ENCODE measurements at places on chromosomes 2 and 18. TPM values are rescaled to one million over a fixed set of nuclear protein-coding genes. Genes with fewer than 3 reads are reported as not detected.
A peak's percentile ranks its signal among the peaks of the same experiment; 100 is the strongest.

B4GALT6 gene
- total RNA-seq = 7.4 TPM

GRCh38 chr18:32851936-32852335 lies 79.1 kb upstream of the KLHL14 start:
- no peak for DNase-seq

GRCh38 chr2:102103992-102104871 lies 38.3 kb upstream of the IL1R1 start:
- DNase-seq = no peak

DNA sequence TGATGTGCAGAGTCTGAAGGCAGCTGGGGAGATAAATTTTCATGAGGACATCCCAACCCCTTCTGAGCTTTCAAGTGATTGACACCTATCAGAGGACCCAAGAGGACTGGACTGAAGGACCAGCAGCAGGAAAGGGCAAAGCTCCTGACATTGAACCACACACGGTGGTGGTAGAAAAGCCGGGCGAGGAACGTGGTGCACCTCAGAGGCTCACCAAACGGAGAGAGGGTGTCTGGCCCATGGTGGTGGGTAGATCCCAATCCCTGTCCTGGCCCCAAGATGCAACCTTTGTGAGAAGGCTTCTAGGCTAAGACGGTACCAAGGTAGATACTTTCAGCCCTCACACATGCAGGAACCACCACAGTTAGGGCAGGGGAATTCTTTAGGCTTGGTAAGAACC lies 52.1 kb downstream of the FRZB start:
- DNase-seq = no peak

DNA sequence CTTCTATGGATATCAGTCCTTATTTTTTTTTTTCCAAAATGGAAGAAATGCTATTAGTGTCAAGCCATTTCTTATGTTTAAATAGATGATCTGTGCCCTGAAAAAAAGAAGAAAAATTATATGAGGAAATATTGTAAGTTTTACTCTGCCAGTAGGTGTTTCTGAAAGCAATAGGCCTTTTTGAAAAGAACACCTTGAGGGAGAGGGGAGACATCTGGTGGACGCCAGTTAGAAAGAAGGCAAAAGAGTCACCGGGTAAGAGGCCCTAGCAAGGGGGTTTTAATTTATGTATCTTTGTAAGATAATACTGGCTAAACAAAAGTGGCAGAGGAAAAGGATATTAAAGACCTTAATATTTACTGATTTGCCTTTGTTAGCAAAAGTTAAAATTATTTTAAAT lies 56.1 kb downstream of the DYNAP start:
- peak; percentile 22 for DNase-seq

GRCh38 chr2:138029276-138029675 lies 65.0 kb downstream of the HNMT start:
- no peak for DNase-seq

TMEM247 gene
- total RNA-seq = not detected

DNA sequence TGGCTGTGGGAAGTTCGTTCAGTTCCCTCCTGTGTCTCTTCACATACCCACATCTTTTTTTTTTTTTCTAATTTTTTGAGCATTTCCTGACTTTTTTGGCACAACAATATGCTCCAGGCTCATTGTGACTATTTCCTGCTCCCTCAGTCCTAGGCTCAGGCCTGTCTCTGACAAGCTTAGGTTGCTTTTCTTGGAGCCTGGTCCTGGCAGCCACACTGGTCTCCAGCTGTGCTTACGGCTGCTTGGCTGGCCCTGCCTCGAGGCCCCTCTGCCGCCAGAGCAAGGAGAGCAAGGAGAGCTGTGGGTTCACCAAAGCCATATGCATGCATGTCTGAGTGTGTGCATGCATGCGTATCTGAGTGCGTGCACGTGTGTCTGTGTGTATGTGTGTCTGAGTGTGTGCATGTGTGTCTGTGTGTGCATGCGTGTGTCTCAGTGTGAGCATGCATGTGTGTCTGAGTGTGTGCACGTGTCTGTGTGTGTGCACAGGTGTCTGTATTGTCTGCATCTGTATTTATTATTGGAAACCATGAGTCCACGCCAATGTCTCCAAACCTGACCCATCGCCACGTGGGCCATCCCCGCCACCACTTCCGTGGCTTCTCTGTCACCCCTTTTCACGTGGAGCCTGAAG lies 766.1 kb upstream of the SALL3 start:
- DNase-seq = no peak

AGPS gene
- total RNA-seq = 38.7 TPM

UNC80 gene
- total RNA-seq = not detected

GRB14 gene
- total RNA-seq = 24.1 TPM

DNA sequence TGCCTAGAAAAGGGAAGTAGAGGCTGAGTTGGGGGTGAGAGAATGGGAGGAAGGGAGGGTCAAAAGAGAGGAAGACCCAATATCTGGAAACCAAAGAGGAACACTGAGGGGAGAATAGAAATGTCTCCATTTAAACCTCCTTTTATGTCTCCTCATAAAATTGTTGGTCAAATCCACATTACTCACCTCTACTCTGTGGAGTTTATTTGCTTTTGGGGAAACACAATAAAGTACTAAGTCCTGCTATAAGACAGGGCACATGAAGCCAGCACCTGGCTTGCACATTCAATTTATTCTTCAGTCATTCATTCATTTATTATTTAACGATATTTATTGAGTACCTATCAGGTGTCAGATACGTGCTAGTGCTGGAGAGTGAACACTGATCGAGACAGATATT lies 60.3 kb upstream of the NFE2L2 start:
- DNase-seq = no peak

C2orf66 gene
- total RNA-seq = not detected

ZNF532 gene
- total RNA-seq = 70.2 TPM

DNA sequence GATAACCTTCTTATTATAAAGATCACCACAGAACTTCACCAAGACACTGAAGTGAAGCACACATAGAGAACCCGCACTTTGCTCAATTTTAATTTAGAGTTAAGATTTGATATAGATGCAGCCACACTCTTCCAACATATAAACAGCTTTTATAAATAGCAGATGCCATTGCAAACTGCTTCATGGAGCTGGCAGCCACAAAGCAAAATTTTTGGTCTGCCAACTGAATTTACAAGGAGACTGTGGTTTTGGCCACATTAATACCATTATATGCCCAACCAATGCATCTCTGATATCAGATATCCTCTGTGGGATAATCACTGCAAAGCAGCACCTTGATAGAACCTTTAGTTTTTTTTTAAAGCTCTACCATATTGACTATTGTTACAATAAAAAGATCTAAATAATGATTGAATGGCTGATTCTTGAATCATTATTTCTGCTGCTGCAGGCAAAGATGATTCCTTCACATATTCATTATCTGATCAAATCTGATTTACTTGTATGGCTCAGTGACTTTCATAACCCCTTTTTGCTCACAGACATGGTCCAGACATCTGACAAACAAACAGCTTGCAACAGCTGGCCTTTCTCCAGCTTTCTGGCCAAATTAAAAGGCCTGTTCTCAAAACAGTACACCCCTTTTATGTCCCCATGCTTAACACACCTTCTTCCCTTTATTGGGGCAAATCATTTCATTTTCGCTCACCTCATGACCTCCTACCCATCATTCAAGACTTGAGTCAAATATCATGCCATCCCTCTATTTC lies 88.4 kb downstream of the METTL4 start:
- no peak for DNase-seq

DNA sequence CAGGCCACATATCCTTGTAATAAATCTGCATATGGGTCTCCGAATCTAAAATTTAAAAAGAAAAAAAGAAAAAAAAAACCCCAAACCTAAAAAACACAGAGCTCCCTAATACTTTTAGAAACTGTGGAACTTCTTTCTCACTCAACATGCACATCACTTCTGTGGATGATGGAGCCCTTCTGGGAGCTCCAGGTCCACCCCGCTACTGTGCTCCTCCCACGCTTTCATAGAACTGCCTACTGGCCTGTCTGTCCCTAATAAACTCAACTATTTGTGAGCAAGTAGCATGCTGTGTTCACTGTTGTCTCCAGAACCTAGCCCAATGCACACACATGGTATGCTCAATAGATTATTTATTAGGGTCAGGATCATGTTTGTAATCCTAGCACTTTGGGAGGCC lies 83.1 kb upstream of the FZD5 start:
- DNase-seq = no peak

GRCh38 chr2:169324581-169325260 lies 37.6 kb downstream of the LRP2 start:
- no peak for DNase-seq

REG3G gene
- total RNA-seq = not detected

DNA sequence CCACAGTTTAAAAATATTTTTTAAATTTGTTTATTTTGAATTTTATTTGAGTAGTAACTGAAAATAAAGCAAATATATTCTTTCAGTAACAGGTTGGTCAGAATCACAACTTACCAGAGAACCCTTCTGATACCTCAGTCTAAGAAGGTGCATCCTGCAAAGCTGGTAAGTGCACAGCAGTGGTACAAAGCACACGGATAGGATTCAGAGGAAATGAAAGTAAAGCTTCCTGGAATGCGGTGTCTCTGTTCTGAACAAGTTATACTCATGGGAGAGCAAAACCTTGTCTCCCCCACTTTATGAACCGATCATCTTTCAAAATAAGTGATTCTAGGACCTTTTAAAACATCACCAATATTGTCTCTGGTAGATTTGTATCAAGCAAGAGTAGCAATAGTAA lies 398.3 kb downstream of the TMX3 start:
- no peak for DNase-seq

DNA sequence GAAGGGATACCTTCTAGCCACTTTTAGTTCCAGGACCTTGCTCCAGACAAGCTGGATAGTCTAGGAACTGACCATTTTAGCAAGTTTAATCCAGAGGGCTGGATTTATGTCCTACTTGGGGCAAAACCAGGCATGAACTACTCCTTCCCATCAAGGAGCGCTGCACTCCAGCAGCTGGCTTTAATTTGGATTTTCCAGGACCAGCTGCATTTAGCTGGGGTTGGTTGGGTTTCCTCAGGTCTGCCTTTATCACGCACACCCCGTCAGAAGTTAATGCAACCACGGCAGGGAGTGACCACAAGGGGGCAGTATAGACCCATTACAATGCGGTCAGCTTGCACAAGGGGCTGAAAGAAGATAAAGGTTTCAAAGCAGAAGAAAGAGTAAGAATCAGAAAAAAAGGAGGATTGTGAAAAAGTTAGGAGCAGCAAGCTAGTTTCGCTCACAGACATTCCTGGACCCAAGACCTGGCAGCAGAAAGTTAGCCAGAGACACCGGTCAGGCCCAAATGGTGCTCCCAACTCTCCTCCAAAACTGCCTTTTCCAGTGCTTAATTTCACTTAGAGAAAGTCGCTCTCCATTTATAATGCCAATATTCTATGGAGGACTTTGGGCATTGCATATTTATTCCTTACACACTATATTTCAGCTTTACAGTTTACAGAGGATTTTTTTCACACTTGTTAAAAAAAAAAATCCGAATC lies 40.1 kb downstream of the SLC4A1AP start:
- peak; percentile 61 for DNase-seq

ST8SIA5 gene
- not detected for total RNA-seq

TUBA3E gene
- total RNA-seq = not detected

DNA sequence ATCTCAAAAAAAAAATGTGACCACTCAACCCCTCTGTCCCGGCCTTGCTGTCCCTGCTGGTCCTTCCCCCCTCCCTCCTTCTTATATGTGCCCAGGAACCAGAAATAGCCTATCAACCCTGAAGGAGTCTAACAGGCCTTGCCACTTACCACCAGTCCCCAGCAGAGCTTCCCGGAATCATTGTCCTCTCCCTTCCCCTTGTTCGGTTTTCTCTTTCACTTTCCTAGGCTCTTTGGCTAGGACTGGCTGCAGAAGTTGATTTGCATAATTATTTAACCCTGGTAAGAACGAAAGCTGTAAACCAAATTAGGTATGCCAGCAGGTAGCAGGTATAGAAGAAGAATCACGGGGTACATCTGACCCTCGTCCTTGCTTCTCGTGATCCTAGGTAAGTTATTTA lies 72.6 kb upstream of the ZNF532 start:
- DNase-seq = no peak

- DNase-seq = no peak
These were observed 288.6 kb downstream of the SETBP1 start for GRCh38 chr18:44969214-44969795.

SPDYA gene
- not detected for total RNA-seq

DNA sequence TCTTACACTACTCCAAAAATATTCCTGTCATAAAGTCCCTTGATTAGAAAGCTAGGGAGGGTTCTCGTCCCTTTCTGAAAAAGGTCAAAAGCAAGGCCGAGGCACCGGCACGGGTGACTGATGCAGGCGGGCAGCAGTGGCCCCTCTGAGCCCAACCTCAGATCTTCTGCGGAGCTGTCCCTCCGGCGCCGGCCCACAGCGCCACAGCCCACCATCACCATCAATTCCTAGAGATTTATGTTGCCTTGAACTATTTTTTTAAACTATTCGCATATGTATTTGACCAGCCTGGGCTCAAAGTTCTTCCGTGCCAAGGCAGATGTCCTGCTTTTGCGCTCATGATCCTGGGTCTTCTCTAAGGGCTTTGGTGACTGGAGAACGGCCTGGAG lies 26.8 kb downstream of the PRELID3A start:
- no peak for DNase-seq

GRCh38 chr18:69985239-69985638 lies 37.6 kb upstream of the CD226 start:
- DNase-seq = no peak

- no peak for DNase-seq
These were observed 99.0 kb downstream of the PRKCE start for GRCh38 chr2:45750484-45750883.

DNA sequence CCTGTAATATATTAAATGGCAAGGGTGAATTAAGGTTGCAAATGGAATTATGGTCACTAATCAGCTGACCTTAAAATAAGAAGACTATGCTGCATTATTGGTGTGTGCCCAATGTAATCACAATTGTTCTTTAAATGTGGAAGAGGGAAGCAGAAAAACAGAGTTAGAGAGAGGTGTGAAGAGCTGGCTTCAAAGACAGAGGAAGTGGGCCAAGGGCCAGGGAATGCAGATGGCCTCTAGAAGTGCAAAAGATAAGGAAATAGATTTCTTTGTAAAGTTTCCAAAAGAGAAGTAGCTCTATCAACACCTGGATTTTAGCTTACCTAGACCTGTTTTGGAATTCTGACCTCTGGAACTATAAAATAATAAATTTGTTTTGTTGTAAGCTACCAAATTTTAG lies 276.0 kb downstream of the LRRTM1 start:
- no peak for DNase-seq

DNA sequence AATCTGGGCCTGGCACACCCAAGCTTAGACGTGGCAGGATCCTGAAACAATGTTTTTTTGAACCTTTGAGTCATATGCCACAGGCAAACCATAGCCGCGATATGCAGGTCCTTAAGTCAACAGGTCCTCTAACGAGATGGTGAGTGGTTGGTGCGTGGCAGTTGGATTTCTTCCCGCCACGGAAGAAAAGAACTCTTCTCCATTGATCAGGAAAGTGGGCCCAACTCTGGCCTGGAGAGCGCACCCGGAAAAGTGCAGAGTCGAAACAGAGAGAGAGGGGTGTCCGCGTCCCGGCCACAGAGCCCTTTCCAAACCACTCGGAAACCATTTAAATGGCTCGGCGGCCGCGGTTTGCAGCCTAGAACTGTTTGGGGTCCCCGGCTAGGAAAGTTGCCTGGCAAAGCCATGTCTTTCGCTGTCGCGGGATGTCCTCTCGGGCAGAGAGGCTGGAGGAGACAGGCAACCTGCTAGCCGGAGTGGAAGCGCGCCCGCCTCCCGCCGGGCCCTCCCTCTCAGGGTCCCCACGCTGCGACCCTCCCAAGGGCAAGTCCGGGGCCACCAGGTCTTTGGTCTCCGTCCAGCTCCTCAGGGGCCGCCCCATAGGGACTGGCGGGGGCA lies 777 bp downstream of the GALNT3 start:
- no peak for DNase-seq
